ENCODE measurements at places on chromosomes 13 and 19.
A peak's percentile ranks its signal among the peaks of the same experiment; 100 is the strongest.

GRCh38 chr13:112828082-112828699, 138.4 kb downstream of the ATP11A start:
- no peak for DNase-seq

GRCh38 chr19:7988307-7988706, 17.1 kb downstream of the ELAVL1 start:
- DNase-seq: no peak

GRCh38 chr19:49094505-49095482, 9.5 kb downstream of the SNRNP70 start:
- DNase-seq: no peak

GRCh38 chr13:59391696-59392095, 772.0 kb downstream of the DIAPH3 start:
- peak; percentile 40 for DNase-seq

- peak; percentile 70 for DNase-seq
Observed at GRCh38 chr13:97921176-97921816, 32.2 kb upstream of the IPO5 start.

DNA sequence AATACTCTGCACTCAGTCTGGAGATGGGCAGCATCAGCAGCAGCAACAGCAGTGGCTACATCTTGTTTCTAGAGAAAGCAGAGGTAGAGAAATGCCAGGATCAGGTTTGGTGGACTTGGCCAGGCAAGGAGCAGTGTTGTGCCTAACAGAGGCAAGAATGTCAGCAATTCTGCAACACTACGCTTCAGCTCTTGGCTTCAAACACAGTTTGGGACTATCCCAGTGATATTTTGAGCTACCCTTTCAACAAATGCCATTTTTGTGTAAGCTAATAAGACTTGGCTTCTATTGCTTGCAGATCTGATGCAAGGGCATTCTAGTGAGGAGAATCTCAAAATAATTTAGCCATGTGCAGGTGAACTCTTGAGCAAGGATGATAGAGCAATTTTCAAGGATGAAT, 271.3 kb downstream of the PCDH20 start:
- no peak for DNase-seq

DNA sequence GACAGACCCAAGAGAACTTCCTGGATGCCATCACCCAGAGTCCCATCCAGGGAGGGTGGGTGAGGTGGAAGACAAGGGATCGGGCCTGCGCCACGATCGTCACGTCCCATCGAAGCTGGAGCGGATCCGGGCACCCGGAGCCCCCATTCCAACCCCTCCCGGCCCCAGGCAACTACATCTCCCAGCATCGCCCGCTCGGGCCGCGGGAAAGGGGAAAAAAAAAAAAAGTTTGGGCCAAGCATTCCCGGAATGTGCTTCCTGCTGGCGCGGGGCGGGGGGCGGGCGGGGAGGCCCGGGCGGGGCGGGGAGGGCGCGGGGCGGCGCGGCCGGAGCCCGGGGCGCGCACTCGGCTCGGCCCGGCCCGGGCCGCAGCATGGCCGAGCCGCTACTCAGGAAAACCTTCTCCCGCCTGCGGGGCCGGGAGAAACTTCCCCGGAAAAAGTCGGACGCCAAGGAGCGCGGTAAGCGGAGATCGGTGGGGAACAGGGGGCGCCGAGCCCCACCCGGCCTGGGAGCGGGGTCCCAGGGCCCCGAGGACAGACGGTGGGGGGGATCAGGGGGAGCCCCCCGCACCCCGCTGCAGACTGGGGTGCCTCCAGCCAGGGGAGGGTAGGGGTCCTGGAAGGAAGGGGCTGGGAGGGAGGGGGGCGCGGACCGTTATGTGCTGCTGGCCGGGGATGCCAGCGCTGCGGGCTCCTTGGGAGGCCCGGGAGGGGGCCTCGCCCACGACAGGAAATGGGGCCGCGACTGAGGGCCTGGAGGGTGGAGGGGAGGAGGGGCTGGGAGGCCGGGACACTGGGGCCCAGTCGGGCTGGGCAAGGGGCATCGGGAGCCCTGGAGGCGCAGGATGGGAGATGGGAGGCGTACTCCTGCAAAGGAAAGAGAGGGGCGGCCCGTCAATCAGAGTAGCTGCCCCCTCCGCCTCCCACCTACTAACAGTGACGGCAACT, at the start of gene SYDE1:
Gene SYDE1, plus strand, starts transcription at position 341 of the 950 bp plus-strand sequence. Its CDS starts 33 bp downstream, at position 374.
- DNase-seq: peak; percentile 87

GRCh38 chr19:45451850-45452387, 15.9 kb upstream of the FOSB start:
- no peak for DNase-seq

DNA sequence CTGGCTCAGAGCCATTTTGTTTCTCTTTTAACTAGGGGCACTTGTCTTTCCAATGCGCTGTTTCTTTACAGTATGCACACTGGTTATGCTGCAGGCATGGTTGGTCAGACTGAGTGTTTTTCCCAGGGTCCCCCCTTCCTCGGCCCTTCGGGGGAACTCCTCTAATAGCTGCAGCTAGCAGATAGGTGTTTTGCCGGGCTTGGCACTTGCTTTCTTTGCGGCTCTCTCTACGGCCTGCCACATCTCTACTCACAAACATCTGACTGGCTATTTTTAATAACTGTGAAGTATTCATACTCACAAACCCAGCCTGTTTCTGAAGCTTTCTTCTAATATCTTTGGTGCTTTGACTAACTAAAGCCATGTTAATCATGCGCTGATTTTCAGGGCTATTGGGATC, 89.4 kb downstream of the SLC25A15 start:
- DNase-seq: no peak

DNA sequence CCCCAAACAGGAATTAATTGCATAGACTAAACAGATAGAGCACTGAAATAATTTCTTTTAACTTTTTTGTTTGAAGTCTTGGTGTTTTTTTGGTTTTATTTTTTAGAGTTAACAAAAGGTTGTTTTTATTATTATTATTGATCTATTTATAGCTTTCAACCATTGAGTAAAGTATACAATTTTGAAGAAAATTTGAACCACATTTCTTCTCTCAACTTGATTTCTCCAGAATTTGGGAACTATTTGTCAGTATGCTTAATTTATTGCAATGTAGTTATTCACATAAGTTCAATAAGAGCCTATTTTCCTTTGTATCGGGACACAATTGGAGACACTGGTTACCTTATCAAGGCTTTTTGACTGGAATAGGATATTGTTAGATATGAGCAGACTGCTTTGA, 1045.6 kb upstream of the PCDH9 start:
- DNase-seq: no peak

DNA sequence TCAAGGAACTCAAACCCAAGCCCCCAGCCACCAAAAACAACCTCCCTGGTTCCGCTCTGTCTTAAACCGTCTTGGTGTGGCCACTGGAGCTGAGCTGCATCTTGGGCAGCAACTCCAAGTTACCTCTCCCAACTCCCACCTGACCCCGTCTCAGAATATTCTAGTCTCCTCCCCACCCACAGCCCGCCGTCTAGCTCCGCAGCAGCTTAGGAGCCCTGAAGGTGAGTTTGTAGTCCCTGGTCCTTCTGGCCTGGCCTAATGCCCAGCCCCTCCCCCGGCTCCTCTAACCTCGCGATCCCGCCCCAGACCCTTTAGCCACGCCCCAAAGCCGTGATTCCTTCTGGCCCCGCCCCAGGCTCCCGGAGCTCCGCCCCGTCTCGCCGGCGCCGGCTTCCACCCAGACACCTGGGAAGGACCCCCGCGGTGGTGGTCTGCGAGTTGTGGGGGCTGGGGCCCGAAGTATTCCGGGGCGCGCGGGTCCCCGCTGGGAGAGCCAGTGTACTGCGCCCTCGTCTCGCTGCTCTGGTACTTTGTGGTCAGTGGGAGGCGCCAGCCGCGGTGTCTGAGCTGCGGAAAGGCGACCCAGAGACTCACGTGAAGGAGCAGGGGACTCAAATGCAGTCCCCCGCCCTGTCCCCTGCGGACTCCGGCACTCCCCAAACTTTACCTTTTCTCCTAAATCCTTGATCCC, 2.5 kb upstream of the LHB start:
- no peak for DNase-seq

DNA sequence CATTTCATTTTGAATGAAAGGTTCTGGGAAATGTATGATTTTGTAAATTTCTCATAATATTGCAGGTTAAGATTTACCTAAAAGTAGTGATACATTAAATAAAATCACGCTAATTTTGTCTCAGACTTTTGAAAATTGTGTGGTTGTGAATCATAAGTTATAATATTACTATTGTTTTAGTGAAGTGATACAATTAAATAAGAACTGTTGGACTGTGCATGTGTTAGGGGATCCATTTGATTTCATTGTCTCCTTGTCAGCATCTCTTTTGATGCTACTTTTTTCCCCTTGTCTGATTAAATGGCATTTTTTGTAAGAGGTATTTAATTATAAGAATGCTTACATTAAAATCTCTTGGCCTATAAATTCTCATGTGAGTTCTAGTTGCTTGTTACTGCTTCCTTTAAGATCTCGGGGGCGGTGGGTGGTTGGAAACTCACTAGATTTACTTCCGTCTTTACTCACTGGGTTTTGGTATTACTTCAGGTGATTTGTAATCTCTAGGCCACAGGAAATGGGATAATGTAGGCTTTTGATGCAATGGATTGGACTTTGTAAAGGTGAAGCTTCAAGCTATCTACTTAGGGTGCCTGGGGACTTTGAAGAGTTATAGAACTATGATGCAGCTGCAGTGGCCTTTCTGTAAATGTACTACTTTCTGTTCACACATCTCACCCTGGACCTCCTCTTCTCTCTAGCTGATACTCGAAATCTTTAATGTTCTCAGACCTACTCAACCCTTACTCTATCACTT, 66.5 kb downstream of the PAN3 start:
- no peak for DNase-seq

- no peak for DNase-seq
Observed at GRCh38 chr19:16361254-16361653, 36.6 kb downstream of the KLF2 start.

- no peak for DNase-seq
Observed at GRCh38 chr13:76638882-76639281, 247.3 kb downstream of the KCTD12 start.

GRCh38 chr13:97367016-97367822, 66.8 kb upstream of the RAP2A start:
- DNase-seq: no peak

GRCh38 chr13:113558461-113558860, 26.1 kb upstream of the TFDP1 start:
- no peak for DNase-seq

DNA sequence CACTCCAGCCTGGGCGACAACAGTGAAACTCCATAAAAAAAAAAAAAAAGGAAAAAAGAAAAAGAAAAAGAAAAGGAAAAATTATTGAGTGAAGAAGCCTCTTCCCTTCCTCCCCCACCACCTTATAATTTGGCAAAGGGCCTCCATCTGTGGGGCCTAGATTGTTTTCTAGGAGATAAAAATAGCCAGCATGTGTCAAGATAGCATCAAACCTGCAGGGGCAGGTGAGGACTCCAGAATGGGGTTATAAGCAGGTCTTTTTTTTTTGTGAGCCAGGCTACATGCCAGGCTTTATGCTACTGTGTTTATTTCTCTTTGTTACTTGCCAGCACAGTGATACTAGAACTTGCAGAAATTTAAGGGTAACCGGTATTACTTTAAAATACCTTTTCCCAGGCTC, 11.7 kb upstream of the TRIM13 start:
- no peak for DNase-seq

- DNase-seq: peak; percentile 46
Observed at GRCh38 chr13:36130552-36131221, 495 bp downstream of the DCLK1 start.

DNA sequence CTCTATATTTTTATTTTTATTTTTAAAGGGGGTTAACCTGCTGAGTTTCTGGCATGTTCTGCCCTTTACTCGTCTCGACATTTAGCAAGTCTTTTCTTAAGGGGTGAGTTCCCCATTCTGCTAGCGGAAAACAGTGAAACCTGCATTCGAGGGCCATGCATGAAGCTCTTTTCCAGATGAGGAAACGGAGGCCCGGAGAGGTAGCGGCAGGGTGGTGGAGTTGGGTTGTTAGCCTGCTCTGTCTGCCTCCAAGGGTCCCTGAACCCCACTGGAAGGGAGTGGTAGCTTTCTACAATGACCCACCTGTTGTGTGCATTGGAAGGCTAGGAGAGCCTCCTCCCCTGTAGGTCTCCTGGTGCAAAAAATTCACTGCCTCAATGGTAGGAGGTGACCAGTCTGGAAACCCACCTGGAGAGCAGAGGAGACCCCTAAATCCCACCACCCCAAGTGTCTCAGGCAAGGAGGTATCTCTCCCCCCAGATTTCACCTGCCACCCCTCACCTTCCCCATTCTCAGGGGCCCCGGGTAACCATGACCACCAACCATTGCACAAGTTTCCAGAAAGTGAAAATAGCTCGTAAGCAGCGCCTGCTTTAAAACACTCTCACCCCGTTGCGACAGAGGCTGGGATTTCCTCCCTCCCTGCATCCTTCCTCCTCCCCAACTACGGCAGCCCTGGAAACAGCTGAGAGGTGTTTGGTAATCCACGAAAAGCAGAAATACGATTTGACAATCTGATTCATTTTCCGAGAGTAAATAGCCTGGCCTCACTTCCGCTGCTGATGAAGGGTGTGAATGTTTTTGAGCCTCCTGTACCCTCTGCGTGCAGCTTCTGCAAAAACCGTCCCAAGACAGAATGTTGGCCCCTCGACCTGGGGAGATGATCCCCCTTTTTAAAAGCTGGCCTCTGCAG, 3.5 kb downstream of the KLF2 start:
- DNase-seq: peak; percentile 70

GRCh38 chr13:43388282-43389034, 365.1 kb downstream of the DNAJC15 start:
- no peak for DNase-seq

DNA sequence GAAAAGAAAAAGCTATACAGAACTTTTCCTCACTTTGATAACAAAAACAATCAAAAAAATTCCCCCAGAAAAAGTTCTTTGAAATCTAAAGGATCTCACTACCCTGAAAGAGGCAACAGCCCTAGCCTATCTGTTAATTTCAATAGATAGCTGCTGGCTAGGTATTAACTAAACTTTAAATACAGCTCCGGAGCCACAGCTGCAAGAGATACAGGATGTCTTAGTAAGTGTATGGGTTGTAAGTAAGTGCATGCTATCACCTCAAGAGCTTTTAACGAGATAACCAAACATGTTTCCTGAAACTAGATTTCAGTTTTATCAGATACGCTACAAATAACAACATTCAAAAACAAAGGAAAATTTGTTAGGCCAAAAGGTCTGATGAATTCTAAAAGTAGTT, 148.4 kb downstream of the KLF12 start:
- DNase-seq: no peak

DNA sequence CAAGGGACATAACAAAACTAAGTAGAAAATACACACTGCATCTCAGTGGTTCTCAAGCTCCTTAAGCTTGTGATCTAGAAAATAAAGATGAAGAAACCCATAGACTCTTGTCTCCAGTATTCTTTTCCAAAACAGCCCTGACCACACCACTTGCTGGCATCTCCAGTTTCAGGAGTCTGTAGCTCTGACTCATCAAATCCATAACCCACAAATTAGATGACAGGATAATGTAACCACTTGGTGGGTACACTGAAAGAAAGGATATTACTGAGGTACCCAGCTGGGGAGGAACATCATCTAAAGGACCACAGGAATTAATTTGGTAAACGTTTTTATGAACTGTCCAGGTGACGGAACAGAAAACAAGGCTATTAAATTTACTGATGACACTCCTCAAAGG, 214.7 kb downstream of the VWA8 start:
- DNase-seq: no peak

GRCh38 chr13:97574926-97575325, 141.0 kb downstream of the RAP2A start:
- no peak for DNase-seq
